ENCODE measurements at places on chromosomes 11 and 22.

GRCh38 chr22:45997077-45997776, 20.3 kb upstream of the WNT7B start:
- no peak for DNase-seq

GRCh38 chr22:49349841-49350381, 477.8 kb downstream of the BRD1 start:
- no peak for DNase-seq

GRCh38 chr11:14259878-14260277, 99.1 kb downstream of the RRAS2 start:
- no peak for DNase-seq

GRCh38 chr11:107623183-107623582, 32.2 kb downstream of the ELMOD1 start:
- no peak for DNase-seq

DNA sequence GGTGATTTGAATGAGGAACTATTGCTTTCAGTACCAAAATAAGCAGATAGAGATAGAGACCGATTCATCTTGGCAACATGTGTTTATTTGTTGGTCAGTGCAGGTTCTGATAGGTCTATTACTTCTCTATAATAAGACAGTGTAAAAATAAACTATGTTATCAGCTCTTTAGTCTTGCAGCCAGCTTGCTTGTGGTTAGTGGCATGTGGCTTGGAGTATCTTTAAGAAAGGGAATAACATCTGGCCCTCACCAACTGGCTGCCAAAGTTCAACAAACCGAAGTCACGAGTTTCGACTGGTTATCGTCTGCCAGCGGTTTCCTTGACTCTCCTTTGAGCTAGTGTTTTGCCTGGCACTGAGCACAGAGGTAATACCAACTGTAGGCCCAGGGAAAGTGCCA, 71.8 kb downstream of the CTTN start:
- DNase-seq, result no peak

- DNase-seq, result no peak
Observed at GRCh38 chr22:37161443-37161842, 11.7 kb upstream of the IL2RB start.

- no peak for DNase-seq
Observed at GRCh38 chr11:16278979-16279378, 77.4 kb downstream of the SOX6 start.

GRCh38 chr22:20446383-20446970, 8.9 kb upstream of the SCARF2 start:
- no peak for DNase-seq

DNA sequence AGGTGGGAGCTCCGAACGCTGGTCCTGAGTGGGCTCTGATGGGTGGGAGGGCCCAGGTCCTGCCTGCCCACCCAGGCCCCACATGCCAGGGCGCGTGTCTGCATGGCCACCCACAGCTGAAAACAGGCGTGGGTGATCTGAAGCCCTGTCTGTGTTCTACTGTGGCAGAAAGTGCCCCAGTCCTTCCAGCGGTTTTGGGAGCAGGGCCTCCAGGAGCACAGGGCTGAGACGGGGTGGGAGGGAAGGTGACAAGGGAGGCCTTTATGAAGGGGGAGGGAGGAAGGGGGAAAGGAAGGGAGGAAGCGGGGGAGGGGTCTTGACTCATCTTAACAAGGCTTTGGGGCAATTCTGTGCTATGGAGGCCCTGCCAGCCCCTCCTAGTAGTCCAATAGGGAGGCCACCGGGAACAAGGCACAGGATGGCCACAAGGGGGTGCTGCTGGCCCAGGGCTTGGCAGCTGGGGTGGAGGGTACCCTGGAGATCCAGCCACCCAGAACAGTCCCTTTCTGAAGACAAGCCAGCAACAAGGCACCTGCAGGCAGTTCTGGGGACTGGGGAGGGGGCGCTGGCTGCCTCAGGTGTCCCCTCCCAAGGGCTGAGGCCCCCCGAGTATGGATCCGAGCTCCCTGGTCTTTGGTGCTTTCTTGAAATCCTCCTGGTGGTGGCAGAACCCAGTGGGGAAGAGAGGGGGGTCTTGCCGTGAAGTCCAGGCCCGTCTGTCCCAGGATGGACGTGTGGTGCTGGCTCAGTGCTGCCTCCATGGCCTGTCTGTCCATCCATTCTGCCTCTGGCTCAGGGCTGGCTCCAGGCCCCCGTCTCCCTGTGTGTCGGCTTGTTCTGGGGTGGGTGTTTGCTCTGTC, 6.3 kb upstream of the FADS3 start:
- DNase-seq, result peak; percentile 61

- no peak for DNase-seq
Observed at GRCh38 chr11:129785383-129786111, 30.1 kb upstream of the TMEM45B start.

DNA sequence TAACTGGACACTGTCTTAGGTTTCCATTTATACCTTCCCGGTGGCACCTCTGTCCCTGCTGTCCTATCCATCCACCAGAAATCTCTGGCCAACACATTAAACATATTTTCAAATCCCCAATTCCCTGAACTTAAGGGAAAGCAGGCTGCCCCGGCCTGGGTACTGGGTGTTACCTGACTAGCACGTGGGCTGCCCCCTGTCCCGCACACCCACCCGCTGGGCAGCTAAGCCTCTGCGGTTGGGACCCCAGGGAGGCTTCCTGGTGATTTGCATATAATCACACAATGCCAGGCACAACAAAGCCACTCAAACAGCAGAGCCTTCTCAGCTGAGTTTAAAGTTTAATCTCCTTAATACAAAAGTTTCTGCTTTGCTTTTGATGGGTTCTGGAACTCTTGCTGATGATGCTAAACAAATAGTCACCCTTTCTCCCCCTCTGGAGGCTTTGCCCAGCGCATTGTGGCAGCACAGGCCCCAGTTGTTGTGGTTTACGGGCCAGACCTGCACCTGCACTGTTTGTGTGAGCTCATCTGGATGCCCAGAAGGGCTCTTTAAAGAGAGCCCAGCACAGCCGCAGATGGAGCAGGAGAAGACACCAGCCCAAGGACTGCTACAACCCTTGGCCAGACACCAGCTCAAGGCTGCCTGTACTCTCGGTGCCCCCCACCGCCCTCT, 59.9 kb upstream of the POU2AF1 start:
- DNase-seq, result no peak

DNA sequence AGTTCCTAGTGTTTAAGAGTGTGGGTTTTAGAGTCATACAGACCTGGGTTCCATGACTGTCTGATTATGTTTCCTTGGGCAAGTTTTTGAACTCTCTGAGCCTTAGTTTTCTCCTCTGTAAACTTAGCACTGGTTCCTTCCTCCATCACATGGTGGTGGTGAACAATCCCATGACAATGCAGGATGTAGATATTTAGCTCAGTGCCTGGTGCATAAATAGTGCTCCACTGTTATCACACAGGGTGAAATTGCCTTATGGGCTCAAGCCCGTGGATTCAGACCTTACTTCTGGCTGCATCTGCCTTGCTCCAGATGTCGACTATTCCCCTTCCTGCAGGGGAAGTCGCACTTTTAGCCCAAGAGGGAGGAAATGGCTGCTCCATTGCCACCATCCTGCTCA, 62.7 kb downstream of the LDLRAD3 start:
- DNase-seq, result no peak

GRCh38 chr11:128497061-128497775, 90.1 kb downstream of the ETS1 start:
- no peak for DNase-seq

DNA sequence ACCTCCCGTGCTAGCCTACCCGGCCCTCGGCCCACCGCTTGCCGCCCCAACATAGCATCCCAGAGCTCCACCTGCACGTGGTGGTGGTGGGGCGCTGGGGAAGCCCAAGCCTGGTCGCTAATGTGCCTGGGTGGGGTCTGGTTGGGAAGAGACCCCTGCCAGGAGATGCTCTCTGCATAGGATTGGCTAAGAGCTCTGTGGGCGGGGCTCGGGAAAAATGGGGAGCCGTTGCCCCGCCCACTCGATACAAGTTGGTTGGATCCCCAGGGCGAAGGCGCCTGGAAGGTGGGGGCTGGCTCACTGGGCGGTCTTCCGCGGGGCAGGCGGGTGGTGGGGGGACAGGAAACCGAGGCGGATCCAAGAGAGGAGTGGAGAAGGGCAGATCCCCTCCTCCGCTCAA, 7.6 kb downstream of the LRRC10B start:
- DNase-seq, result no peak

DNA sequence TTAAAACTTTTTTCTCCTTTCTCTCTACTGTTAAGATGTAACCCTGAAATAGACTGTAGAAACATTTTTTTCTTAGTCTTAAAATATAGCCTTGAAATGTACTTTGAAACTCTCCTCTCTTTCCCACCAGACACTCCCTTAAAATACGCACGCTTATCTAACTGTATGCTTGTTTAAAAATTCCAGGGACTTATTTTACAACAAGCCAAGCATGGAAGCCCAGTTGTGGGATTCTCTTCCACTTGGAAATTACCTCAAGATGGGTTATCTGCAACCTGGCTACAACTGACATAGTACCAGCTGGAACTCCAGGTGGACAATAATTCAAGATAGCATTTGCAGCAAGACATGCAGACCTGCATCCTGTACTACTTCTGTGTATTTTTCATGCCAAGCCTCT, 12.1 kb upstream of the CHORDC1 start:
- DNase-seq, result no peak

GRCh38 chr11:130216221-130216550, 56.6 kb downstream of the ST14 start:
- no peak for DNase-seq

DNA sequence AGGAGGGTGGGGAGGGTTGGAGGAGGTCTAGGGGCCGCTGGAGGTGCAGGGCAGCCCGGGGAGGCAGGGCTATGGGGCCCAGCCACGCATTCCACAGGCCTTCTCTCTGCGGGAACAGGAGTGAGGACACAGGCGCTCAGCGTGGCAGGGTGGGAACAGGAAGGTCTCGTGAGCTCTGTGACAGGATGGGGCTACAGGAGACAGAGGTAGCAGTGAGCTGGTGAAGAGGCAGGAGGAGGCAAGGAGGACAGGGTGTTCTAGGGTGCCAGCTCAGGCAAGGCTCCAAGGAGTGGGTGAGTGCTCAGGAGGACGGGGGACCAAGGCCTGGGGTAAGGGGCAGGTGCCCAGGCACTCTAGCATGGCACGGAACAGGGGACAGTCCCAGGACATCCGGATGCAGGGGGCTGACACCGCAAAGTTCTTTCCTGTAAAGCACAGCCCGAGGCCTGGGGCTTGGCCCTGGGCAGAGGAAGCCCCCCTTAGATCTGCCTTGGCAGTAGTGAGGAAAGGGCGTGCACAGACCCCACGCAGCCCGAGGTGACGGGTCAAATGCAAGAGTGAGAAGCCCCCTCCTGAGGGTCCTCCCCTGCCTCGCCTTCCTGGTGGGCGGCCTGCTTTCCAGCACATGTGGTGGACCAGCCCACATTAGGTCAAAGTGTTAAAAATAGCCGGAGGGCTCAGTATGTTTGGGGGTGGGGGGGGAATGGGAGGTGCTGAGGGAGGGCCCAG, 4.7 kb upstream of the NEAT1 start:
- no peak for DNase-seq

DNA sequence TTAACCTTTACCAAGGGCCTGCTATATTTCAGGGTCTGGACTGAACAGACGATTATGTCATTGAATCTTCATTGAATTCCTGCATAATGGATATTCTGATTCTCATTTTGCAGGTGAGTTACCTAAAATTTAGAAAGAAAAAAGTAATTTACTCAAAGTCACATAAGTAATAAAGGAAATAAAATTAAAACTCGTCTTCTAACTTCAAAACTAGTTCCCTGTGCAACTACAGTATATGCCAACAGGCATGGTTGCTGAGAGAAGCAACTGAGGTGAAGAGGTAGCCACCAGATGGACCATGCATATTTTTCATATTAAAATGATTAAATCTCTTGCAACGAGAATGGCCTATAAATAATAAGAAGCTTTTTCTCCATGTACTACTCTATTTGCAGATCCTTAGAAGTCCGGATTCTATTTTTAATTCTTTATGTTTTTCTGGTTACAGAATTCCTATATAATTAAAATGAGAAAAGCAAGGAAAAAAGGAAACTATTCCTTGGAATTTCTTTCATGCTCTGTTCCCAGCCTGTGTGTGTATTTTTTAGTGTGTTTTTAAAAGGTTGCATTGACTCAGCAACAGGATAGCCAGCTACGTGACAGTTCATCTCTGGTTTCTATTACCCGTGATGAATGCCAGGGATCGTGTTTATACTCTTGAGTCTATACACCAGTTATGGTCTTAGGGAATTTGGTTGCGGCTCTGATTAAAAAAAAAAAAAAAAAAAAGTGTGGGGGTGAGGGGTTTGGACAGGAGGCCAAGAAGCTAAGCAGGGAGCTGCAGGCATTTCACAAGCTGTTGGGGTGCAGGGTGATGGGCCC, 186.8 kb downstream of the ETS1 start:
- no peak for DNase-seq

- no peak for DNase-seq
Observed at GRCh38 chr11:48055292-48056132, 75.2 kb downstream of the PTPRJ start.

DNA sequence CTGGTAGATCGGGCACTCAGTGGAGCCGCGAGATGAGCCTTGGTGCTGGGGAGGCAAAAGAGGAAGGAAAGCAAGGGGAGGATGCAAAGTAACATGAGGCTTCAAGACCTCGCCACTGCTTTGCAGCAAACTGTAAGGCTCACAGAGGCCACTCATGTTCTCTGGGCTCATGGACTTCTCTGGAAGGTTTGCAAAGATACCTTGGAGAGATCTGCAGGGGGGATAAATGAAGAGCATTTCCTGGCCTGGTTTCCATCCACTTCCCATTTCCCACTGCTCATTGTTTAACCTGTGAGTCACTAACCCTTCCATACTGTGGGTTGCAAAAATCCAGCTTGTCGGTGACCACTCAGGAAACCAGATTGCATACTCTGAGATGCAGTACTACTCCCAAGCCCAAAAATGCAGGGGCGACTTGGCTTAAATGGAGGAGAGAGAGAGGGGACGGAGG, 38.5 kb downstream of the OSBP2 start:
- no peak for DNase-seq

Measured in activated CD4-positive, alpha-beta T cell treated with anti-CD3 and anti-CD28 coated beads, Interleukin-2, amount 50 U/mL, for 24 hours (primary cell).